ENCODE measurements at places on chromosomes 7 and 10. TPM values are rescaled to one million over a fixed set of nuclear protein-coding genes. Genes with fewer than 3 reads are reported as not detected.

DNA sequence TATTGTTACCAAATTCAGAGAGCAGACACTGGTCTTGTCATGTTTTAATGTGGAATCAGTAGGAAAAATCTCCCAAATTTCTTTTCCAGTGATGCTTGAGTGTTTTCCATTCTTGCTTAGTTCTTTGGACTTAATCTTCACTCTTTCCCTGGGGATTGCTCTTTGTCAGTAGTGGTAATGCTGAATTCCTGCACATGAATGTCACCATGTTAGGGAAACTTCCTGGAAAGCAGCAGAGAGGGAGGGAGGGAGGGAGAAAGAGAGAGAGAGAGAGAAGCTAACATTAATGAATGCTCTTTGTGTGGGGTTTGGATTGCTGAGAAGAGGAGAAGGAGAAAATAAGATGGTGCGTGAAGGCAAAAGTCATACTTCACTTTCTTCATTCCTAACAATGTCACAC is 295.3 kb upstream of the COBL start:
- no peak for DNase-seq

- no peak for DNase-seq
Measured at GRCh38 chr7:81790120-81790500, 20.3 kb upstream of the HGF start.

GRCh38 chr10:113604572-113604971 is 51.7 kb downstream of the HABP2 start:
- no peak for DNase-seq

- DNase-seq, result no peak
Measured at GRCh38 chr7:19390795-19391194, 245.6 kb upstream of the FERD3L start.

Gene CUZD1
- 0.35 TPM for total RNA-seq

Gene ITGA8
- not detected for total RNA-seq

Gene NUTM2B
- total RNA-seq, result 0.31 TPM

DNA sequence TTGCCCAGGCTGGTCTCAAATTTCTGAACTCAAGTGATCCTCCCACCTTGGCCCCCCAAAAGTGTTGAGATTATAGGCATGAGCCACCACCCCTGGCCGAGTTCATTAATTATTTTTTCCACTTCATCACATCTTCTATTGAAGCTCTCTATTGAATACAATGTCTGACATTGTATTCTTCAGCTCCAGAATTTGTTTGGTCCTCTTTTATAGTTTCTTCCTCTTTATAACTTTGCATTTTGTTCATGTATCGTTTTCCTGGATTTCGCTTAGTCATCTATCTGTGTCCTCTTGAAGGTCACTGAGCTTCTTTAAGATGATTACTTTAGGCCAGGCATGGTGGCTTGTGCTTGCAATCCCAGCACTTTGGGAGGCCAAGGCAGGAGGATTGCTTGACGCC is 30.2 kb downstream of the NOM1 start:
- DNase-seq, result no peak

Gene AQP1
- 0.50 TPM for total RNA-seq

DNA sequence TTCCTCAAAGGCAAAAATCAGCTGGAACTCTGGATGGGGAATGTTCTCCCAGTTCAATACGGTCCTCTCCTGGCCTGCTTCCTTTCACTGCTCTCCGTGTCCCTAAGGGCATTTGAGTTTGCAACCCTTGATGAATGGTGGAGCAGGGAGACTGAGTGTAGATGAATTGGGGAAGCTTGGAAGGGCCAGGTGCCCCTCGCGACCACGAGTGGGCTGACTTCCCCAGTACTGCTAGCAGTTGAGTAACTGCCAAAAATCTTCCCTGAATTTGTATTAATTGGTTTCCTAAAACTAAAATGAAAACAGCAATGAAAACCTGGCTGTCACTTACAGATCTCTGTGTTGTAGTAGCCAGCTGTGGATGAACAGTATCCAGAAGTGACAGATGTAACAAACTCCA is 13.6 kb downstream of the IRF5 start:
- DNase-seq, result no peak

DNA sequence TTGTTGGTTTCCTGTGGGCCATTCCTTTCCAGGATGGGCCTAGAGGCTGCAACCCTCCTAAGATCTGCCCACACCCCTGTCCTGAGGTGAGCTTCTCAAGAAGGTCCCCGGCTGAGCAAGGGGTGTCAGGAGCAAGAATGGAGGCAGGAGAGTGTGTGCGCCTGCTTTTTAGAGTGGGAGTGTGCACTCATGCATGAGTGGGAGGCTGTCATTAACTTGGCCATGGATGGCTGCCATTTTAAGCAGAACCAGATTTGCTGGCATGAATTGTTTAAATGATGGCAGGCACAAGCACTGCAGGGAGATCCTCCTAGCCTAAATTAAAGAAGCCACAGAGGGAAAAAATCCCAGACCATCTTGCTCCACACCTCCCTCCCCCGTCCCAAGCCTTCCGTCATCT is 2.9 kb upstream of the SGPL1 start:
- DNase-seq, result no peak

GRCh38 chr10:61112771-61113170 is 168.8 kb upstream of the RHOBTB1 start:
- no peak for DNase-seq

- no peak for DNase-seq
Measured at GRCh38 chr7:129848436-129848835, 104.3 kb downstream of the UBE2H start.

Gene GIMAP1
- not detected for total RNA-seq

DNA sequence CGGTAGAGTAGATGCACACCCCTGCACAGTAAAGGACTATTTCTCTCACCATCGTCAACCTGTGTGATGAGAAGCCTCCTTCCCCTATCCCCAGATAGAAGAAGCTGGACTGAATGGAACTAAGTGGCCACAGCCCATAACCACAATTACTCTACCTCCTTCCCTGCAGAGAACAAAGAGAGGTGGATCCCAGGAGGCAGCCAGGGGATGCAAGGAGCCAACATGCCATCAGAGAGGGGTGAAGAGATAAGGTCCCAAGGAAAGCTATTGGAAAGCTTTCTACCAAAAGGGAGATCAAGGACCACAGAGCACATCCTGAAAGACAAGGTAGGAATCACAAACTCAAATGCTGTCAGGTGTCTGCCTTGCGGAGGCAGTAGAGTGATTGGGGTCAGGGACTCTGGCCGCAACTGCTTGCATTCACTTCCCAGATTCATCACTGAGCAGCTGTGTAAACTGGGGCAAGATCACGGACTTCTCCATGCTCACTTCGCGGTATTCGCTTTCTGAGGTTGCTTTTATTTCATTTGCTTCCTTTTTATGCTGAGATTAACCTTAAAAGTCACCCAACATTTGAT is 81.6 kb upstream of the MYO3A start:
- no peak for DNase-seq

- DNase-seq, result no peak
Measured at GRCh38 chr7:24713039-24713793, 44.0 kb downstream of the GSDME start.

Gene CPSF4
- 29.2 TPM for total RNA-seq

- DNase-seq, result peak; percentile 18
Measured at GRCh38 chr7:17939606-17940301, 540 bp downstream of the SNX13 start.

Gene TCAF2
- 1.9 TPM for total RNA-seq

GRCh38 chr10:130745821-130746220 is 565.7 kb downstream of the TCERG1L start:
- no peak for DNase-seq

Gene FAM13C
- total RNA-seq, result not detected

Gene DEPP1
- total RNA-seq, result 1.5 TPM

Gene C10orf105
- not detected for total RNA-seq

GRCh38 chr10:98790817-98791216 is 344.1 kb upstream of the HPS1 start:
- DNase-seq, result peak; percentile 13

Gene TRIM50
- total RNA-seq, result not detected

DNA sequence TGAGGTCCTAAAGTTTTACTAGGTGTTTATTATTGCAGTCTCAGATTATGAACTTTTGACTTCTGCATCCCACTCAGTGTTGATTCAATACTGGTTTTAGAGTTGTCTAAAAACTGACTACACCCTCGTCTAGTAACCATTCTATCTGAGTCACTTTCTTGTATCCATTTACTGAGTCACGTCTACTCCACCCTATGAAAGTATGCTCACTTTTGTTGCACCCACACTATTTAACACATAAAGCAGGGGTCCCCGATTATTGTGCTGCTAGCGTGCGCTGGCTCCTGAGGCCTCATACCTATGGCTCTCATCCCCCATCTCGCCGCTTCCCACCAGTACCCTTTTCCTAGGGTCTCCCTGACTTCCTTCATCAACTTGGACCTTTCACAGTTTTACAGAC is 2.0 kb downstream of the SAMD9 start:
- peak; percentile 62 for DNase-seq

Gene NUTM2A
- not detected for total RNA-seq

Gene SAMD8
- 28.4 TPM for total RNA-seq

GRCh38 chr7:85823396-85824080 is 636.7 kb upstream of the SEMA3D start:
- DNase-seq, result no peak

GRCh38 chr7:157684157-157684908 is 347.5 kb downstream of the DNAJB6 start:
- DNase-seq, result no peak

DNA sequence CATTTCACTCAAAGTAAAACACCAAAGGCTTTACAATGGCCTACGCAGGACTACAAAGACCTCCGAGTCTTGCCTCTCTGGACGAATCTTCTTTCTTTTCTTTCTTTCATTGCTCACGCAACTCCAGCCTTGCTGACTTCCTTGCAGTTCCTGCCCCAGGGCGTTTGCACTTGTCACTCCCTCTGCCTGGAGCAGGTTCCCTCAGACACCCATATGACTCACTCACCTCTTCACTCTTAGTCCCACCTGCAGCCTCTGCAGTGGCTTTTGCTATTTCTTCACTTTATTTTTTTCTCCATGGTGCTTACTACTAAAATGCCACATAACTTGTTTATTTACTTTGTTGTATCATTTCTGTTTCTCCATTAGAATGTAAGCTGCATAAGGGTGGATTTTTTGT is 33.1 kb downstream of the GHRHR start:
- DNase-seq, result no peak

DNA sequence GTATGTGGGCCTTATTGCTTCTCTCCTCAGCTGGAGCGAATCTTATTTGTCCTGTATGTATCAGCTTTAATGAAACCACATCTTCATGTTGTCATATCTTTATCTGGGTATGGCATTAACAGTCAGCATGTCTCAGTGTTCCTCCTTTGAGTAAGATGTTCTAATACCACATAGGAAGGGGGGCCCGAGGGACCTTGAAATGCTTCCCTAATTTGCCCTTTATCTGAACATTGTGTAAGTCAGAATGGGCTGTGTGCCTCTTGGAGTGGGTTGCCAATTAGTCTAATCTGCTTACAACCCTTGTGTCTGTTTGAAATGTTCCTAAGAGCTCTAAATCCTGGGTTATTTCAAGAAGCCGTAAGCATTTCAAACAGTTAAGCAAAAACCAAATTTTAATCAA is 623.8 kb downstream of the SUGCT start:
- DNase-seq, result no peak

- DNase-seq, result no peak
Measured at GRCh38 chr7:70612811-70613210, 519.1 kb upstream of the GALNT17 start.

- DNase-seq, result no peak
Measured at GRCh38 chr10:110609605-110610004, 34.5 kb upstream of the RBM20 start.

DNA sequence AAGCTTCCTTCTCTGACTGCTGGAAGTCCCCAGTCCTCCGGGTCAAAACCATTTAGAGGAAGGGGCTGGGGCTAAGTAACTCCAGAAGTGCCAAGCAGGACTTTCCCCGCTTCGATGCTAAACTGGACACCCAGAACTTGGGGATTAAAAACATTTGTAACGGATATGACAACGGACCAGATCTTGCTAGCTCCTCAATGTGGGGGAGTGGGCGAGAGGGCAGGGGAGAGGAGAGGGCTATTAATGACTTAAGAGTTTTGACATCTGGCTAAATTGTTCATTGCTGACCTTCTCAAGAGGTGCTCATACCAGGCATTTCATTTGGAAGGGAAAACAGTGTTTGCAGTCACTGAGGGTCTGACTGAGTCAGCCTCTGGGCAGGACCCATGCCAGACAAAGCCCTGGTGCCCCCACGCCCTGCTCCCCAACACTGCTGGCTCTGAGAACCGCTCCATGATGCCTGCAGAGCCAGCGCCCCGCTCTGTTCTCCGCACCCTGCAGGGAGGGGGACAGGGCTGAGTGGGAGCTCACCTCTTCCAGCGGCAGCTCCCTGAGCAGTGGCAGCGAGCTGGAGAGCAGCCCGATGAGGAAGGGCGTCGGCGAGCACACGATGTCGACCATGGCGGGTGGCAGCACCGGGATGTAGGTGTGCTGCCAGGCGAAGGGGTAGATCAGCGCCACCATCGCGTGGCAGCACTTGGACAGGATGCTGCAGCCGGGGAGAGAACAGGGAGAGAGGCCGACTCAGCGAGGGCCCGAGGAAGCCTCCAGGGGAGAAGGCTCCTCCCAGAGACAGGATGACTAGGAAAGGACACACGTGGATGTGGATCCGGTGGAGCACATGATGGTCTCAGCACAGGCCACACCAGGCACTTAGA is 47.7 kb upstream of the MKRN1 start:
- no peak for DNase-seq

GRCh38 chr10:20890491-20891337 is 6.4 kb downstream of the NEBL start:
- no peak for DNase-seq

GRCh38 chr10:80260295-80261243 is 28.9 kb downstream of the MAT1A start:
- peak; percentile 4 for DNase-seq

DNA sequence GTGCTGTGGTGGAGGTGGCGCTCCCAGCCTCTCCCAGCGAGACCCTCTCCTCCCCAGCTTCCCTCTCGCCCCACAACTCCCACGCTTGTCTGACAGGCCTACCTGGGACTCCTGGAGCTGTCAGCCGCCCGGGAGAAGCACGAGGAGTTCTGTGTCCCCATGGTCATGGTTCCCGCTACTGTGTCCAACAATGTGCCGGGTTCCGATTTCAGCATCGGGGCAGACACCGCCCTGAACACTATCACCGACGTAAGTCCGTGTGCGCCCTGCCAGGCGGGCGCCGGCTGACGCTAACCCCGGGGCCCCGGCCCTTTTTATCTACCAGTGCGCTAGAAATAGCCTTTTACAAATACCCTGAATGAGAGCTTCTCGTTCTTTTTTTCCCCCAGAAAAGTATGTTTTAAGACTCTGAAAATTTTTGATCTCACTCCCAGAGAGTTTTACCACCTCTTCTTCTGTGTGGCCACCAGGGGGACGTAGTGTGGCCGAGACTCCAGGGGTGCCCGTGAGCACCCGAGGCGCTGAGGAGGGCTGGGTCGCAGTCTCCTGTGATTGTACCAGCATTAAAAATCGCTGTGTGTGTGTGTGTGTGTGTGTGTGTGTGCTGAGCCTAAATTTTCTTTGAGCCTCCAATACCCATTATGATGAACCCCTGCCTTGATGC is 52.6 kb downstream of the PFKP start:
- DNase-seq, result no peak

DNA sequence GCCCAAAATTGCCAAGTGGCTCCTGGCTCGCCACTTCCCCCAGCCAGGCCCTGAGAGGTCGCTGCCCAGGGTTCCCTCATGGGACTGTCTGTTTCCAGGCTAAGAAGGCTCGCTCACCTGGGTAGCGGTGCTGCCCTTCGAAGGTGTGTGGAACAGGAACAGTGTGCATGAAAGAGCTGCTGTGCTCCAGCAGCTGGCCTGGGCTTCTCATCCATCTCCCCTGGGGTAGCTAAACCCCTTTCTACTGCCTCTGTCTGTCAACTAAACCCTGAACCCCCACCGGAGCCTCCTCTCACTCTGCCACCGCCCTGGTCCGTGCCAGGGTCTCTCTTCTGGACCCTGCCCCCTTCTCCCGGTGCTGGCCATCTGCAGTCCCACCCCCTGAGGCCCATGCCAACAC is 152.9 kb downstream of the EBF3 start:
- DNase-seq, result no peak

- DNase-seq, result no peak
Measured at GRCh38 chr10:58089739-58090138, 178.0 kb downstream of the IPMK start.

Data from HFFc6 (cell line).